ENCODE measurements at places on chromosomes 13 and 19.

- no peak for DNase-seq
These were observed 23.3 kb downstream of the PTPRS start for GRCh38 chr19:5317321-5317720.

DNA sequence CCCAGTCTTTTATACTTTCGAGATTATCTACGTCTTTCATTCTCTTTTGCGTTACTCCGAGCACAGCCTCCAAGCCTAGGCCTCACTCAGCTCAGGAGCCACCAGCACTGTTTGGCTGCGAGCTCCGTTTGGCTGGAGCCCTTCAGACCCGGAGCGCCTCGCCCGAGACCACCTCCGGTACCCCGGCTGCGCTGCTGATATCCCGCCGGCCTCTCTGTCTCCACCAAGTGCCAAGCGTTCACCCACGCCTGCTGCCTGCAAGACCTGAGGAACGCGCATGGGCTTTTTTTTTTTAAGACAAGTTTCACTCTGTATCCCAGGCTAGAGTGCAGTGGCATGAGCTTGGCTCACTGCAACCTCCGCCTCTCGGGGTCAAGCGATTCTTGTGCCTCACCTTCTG is 14.1 kb upstream of the ZNF177 start:
- DNase-seq = no peak

DNA sequence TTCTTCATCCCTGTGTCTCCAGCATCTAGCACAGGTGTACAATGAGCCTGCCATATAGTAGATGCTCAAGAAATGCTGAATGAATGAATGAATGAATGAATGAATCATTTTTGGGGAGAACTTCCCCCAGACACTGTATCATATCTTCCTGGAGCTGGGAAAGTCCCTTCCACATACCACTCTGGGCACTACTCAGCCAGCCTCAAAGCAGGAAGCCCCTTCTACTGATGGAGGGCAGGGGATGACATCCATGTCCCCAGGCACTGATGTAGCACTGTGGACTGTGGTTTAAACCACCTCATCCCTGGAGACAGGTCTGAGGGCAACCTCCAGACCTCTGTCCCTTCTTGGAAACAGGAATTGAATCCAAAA is 4.8 kb downstream of the GNA15 start:
- no peak for DNase-seq

- no peak for DNase-seq
These were observed 14.6 kb downstream of the AKT2 start for GRCh38 chr19:40270362-40271089.

GRCh38 chr19:32189956-32190706 is 155.3 kb upstream of the ZNF507 start:
- DNase-seq = no peak

- DNase-seq = no peak
These were observed 66.3 kb downstream of the LMO7 start for GRCh38 chr13:75702476-75702875.

DNA sequence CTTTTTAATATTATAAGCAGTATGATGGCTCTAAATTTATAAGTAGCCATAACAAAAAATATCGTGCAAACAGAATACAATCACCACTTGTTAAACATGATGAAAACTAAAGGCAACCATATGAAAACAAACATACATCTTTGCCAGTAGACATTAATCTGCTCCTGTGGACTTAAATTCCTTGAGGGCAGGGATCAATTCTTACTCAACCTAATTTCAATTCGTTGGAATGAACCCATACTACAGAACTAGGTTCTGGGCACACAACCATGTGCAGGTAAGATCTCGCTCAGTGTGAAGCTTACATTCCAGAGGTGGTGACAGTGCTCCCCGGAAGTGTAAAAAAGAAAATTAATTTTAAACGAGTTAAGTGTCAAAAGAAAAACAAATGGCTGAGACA is 13.4 kb downstream of the TBC1D4 start:
- DNase-seq = no peak

DNA sequence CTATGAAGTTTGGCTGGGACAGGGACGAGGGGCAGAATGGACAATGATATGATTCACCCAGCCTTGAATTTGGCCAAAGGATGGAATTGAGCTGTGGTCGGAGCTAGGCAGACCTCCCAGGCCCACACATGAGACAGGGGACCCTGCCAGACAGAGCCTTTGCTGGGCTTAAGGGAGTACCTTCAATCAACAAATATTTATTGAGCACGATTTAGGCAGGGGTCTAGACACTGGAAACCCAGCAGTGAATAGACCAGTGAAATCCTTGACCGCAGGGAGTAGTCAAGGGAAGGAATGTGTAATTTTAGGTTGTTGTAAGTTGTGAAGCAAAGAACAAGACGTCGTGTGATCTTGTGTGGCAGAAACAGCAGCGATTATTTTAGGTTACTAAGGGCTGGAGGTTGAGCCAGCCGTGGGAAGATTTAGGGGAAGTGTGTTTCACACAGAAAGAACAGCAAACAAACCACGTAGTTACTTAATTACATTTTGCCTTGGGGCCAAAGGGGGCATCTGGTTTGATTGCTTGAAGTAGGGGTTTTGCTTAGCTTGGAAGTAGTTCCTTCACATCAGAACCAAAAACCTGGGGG is 16.9 kb upstream of the AP1M2 start:
- peak; percentile 75 for DNase-seq

DNA sequence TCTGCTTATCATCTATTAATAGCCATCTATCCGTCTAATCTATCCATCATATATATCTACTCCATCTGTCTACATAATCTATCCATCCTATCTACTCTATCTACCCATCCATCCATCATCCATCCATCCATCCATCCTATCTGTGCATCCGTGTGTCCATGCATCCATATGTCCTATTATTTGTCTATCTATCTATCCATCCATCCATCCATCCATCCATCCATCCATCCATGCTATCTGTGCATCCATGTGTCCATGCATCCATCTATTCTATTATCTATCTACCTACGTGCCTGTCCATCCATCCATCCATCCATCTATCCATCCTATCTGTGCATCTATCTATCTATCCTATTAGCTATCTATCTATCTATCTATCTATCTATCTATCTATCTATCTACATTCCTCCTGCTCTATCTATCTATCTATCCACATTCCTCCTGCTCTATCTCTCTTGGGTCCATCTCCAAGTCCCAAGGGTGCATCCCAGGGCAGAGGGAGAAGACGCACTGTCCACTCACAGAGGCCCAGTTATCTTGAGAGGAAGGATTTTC is 1.9 kb downstream of the CYP4F2 start:
- DNase-seq = no peak

DNA sequence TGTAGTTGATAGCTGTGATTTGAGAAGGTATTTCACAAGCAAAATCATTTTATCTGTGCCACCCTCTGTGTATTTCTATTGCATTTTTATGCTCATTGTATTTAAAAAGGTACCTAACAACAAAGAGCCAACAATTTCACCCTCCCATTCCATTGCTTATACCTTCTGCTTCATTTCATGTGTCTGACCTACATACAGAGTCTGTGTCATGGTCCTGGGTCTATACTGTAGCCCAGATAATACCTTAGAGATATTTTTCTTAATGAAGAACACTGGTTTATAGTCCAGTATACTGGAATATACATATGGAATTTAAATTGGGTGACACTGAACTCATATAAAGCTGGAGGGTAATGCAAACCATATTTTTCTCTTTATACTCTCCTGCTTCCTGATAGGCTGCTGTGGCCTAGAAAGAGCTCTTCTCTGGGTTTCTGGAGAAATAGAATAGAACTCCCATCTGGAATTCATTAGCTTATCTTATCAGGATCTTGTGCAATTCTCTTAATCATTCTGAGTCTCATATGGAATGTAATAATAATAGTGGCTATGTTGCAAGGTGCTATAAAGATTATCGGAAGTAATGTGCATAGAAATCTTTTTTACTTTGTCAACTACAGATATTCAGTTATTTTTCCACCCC is 31.8 kb upstream of the SPART start:
- DNase-seq = no peak

DNA sequence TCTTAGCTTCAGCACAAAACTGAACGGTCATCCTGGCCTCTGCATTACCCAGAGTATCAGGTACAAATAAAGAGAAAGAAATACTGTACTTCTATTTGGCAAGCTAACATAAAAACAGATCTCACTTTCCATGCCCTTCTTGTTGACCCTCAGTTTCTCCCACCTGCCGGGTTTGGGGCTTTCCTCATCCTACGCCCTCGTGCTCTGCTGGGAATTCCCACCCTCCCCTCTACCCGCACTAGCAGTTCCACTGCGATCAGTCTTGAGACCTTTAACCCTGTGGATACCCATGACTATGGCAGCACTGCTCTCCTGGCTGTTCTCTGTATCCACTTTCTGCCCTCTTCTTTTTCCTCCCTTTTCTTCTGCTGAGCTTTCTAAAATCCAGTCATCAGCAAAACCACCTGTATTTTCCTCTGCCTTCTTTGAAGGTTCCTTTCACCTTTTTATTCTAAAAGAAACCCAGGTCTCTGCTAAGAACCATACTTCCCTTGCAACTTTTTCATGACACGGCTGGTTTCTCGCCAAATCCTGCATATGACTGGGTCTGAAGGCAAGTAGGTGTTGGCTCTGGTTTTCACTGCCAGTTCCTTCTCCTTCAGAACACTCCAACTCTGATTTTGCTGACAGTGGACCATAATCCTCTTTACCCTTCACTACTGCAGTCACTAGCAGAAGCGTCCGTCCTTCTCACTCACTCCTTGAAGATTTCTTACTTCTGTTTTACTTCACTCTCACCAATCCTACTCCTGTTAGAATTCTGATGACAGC is 99.4 kb downstream of the MIPEP start:
- DNase-seq = no peak

GRCh38 chr13:74288361-74288911 is 154.2 kb upstream of the KLF12 start:
- peak; percentile 21 for DNase-seq

DNA sequence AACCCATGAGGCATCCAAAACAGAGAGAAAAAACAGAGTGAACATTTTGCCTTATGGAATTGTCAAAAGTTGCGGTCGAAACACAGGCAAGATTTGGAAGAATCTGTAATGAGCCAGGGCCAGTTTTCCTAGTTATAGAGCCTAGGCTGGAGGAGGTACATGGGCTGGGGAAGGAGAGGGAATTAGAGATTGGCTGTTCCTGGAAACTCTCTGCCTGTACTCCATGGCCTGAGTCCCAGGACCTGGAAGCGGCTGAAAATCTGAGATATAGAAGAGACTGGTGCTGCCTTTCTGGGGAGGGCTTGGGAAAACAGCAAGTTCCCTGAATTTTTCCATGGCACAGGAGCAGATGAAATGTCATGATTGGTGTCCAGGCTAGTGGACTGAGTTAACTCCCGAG is 122.8 kb upstream of the KLF12 start:
- no peak for DNase-seq

DNA sequence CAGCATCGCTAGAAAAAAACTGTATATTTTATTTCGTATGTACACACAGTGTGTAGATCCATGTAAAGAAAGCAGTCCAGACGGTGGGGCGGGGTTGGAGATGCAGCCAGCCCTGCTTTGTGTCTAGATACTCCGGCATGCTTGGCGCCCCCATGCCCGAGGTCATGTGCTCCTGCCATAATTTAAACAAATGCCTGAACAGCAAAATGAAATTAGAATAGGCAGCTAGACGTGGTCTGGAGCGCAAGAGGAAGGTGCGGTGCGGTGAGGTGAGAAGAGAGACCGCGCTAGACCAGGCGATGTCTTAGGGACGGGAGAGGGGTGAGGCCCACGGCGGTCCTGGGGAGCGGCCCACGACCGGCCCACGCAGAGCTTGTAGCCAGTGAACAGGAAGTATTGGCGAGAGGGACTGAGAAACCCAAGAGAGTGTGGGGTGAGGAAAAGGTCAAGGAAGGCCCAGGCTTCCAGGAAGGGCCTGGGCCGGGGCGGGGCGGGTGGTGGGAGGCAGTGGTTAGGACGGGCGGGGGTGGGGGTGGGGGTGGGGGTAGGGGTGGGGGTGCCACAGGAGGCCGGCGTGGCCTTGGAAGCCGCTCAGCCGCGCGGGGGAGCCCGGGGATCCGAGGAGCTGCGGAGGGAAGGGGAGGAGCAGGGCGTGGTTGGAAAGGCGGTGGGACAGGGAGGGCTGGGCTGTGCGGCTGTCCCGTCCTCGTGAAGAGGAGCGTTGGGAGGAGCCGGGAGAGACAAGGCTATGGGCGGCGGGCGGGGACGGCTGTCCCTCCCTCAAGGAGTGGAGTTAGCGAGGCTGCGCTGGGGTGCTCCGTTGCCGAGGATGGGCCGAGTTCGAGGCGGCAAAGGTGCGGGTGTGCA is 254.7 kb upstream of the SGCG start:
- DNase-seq = no peak
